ENCODE measurements at places on chromosomes 2 and 18.

GRCh38 chr2:64644458-64645382 lies 9.0 kb downstream of the SERTAD2 start:
- peak; percentile 83 for DNase-seq

DNA sequence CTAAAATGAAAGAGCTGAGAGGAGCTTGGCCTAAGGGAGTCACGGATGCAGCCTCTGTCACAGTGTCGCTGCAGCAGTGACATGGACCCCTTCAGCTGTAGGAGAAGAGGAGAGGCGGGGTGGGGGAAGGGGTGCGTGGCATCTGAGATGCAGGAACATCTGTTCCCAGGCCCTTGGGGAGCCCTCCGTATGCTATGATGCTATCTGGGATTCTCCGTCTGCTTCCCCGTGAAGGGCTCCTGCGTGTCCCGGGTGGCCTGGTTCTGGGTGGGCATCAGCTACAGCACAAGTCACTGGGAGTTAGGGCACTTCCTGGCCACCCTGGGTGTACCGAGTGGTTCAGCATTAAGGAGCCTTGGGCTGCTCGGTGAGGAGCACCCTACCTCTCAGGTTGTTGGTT lies 35.6 kb upstream of the B3GNT7 start:
- DNase-seq, result no peak

DNA sequence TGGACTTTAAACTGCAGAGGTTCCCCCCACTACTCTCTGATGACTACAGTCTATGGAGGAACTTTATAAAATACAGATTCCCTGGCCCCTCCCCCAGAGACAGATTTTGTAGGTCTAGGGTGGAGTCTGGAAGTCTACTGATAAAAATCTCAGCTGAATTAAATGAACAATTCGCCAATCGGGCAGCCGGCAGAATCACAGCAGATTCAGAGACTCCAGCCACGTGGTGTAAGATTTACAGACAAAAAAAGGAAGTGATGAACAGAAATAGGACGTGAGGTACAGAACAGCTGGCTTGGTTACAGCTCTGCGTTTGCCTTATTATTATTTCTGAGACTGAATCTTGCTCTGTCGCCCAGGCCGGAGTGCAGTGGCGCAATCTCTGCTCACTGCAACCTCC lies 21.4 kb upstream of the MTA3 start:
- no peak for DNase-seq

DNA sequence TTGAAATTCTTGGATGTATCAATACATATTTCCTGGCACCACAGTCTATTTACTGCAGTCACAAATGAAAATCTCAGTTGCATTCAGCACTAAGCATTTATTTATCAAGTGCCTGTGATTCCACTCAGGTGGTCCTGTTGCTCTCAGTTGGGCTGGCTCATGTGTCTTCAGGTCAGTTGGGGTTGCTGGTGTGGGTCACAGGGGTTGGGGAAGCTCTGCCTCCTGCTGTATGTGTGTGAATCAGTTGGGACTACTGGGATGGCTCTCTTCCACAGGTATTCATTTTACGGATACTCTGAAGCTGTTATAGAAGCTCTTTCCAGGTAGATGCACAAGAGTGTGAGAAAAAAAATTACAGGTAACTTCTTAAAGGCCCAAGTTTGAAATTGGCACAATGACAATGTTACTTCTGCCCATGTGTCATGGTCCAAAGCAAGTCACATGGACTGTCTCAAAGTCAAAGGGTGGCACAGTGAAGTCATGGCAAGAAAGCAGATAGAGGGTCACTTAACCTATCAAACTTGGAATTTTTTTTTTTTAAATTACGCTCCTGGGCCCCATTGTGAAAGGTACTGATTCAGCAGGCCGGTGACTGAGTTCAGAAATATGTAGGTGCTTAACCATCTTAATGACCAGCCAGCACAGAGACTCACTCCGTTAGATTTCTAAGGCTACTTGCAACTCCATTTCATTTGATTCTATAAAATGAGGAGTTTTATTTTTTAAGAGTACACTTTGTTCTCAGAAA lies 249.2 kb upstream of the GCFC2 start:
- no peak for DNase-seq

- peak; percentile 30 for DNase-seq
Measured at GRCh38 chr2:43648994-43649701, 12.1 kb downstream of the PLEKHH2 start.

DNA sequence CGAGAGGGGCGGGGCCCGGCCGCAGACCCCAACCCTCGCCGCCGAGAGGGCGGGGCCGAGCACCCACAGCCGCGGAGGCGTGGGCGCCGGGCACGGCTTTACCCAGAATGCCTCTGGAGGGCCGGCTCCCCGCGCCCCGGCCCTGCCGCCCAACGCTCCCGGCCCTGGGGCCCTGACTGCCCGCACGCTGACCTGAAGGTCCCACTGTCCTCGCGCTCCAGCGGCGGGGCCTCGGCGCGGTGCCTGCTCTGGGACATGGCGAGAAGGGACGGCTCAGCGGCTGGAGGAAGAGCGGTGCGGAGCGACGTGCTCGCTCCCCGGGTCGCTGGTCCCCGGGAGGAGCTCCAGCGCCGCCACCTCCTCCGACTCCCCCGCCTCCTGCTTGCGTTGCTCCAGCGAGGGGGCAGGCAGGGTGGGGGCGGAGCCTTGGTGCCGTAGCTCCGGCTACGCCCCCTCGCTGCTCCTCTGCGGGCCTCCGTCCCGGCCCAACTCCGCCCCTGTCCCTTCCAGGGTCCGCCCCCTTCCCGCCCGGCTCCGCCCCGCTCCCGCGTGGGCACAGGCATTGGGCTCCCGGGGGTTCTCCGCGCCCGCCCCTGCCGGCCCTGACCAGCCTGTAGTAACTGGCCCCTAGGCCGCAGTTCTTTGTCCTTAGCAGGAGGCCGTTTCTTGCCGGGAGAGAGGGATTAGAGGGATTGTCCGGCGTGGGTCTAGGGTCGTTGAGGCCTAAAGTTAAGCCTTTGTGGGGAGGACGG lies at the start of the genes PJVK and PRKRA:
PJVK (plus strand) TSS at position 605 of the 752 bp plus-strand sequence. CDS start 2,032 bp downstream, outside the sequence.
PRKRA (minus strand) TSS at position 402 of the 752 bp plus-strand sequence; CDS start at position 257, 145 bp downstream.
- DNase-seq, result peak; percentile 99

GRCh38 chr2:127582863-127583861 lies 47.7 kb downstream of the MYO7B start:
- DNase-seq, result no peak

GRCh38 chr2:136319237-136319636 lies 201.3 kb upstream of the CXCR4 start:
- DNase-seq, result no peak

GRCh38 chr2:156199588-156199987 lies 132.9 kb downstream of the NR4A2 start:
- no peak for DNase-seq

GRCh38 chr2:241841181-241842066 lies 17.3 kb downstream of the PDCD1 start:
- peak; percentile 17 for DNase-seq

DNA sequence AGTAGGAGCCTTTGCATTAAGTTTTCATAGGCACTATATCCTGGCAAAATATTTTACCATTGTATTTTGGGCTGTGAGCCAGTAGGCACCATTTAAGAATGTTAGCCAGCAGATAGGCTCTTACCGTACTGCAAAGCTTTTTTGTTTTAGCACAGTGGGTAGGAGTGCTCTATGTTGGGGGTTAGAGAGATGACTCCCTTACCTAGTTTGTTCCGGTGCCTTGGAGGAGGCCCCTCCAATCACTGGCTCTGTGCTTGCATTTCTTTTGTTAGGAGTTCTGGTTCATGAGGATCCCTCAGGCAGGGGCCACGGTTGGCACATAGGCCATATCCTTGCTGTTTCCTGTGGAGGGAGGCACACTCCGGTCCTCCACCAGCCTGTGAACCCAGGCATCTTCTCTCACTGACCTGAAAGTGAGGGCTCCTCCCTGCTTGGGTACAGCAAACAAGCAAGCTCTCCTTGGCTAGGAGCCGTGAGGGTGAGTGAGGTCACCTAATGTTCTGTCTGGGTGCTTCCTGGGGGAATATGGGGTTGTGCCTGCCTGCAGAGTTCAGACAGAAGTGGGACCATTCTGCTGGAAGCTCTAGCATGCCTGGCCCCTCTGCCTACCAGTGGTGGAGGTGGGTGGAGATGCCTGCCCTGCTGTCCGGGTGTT lies 29.8 kb downstream of the LTBP1 start:
- DNase-seq, result no peak

DNA sequence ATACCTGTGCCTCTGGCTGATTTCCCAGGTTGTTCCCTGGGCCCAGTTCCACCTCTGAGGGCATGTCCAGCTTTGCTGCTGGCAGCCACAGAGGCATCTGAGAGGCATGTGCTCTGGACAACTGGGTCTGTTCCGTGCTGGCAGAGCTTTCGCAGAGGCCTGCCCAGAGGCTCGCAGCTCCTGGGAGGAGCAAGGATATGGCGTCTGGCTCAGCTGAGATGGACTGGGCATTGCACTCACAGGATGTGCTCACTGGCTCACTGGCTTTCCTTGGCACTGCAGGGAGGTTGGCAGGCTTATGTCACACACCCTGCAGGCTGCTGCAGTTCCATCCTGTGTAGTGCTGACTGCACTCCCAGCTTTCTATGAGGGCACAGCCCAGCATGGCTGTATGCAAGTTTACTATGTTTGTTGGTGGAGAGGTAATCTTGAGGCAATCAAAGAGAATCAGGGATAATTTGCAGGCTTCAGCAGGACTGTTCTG lies 172.3 kb downstream of the PRKCE start:
- DNase-seq, result no peak

DNA sequence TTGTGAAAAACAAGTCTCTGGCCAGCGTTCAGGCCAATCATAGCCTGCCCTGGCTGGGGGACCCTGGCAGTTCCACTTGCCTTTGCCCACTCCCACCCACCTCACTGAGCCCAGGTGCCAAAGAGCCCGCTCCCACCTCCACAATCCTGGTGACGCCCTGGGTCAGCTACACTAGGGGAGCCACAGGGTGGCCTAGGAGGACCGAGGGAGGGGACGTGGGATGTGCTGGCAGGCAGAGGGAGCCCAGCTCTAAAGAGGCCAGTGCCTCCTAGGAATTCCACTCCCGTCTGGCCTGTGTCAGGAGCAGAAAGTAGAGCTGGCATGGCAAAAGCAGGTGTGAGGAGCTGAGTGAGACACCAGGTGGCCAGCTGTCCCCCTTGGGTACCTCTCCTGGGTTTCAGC lies 49.3 kb downstream of the TNS1 start:
- no peak for DNase-seq

DNA sequence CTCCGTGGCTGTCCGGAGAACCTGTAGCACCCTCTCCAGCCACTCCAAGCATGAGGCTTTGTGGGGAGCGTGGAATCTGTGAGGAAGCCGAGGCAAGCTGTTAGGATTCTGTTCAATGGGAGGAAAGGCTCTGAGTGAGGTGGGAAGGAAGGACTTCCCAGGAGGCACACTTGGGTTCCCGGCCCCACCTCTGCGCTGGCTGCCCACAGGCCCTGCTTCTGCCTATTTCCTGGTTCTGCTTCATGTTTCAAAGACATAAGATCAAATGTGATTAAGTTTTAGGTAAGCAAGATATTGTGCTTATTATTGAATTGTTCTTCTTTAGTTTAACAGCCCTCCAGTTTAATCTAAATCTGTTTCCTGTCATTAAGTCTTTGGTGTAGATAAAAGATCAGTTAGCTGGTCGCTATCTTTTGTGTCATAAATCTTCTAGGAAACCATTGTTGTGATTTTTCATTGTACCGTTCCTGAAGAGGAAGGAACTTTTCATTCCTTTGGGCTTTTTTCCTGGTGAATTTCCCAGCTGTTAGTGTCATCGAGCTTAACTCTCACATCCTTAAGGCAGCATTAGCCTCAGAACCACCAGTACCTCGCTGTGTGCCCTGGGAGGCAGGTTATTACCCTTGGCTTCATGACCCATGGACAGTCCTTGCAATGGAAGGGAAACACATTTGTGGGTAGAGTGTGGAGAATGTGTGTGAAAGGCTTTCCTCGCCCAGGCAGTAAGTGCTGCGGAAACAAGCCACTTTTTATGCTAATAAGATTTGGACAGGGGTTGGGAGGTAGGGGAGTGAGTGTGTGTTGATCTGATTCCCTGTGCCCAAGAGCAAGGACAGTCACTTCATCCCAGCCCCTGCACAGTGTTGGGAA lies 61.9 kb upstream of the ALPP start:
- no peak for DNase-seq

DNA sequence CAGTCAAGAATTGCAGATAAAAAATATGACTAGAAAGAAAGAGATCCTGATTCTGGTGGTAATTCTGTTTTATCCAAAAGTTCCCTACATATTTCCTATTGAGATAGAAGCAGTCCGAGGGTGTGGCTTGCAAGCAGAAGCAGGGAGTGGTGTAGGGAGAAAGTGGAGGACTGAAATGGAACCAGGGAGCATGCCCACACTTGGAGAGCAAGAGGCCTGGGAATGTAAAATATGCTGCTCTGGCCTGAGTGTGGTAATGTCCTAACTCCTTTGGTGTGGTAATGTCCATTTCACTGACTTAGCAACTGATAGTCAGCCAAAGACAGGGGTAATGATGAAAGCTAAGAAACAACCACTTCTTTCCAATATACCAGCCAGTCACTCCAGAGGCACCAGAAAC lies 30.1 kb upstream of the FMNL2 start:
- peak; percentile 38 for DNase-seq

DNA sequence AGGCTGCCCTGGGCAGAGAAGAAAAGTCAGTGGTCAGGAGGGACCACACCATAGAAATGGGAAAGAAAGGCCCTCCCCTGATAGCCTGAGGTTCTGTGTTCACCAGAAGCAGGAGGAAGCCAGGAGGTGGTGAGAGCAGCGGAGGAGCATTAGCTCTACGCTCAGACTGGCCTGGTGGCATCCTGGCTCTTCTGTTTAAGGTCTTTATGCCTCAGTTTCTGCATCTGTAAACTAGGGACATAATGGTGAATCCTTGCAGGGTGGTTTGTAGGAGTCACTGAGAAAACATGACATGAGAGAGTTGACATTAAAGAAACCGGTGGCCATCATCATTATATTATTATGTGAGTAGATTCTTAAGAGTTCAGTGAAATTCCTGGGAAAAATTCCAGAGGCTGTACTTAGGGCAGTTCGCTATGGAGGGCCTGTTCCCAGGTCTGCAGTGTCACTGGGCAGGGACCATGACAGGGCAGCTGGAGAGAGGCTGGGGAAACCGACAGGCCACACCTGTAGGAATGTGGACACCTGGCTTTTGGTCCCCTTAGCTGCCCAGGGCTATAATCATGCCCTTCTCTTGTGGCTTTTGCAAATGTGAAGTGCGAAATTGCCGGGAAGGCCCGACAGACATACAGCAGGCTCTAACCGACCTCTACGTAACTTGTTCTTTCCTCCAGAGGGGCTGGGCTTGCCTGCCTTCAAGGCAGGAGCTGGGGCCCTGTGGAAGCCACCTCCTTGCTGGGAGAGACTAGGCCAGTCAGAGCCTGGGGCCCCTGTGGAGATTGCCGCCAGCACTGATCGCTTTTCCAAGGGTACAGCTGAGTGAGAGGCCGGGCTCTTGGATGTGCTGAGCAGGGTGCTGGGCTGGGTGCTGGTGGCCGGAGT lies 31.0 kb downstream of the GLI2 start:
- no peak for DNase-seq

GRCh38 chr2:50754514-50754913 lies 277.4 kb downstream of the NRXN1 start:
- no peak for DNase-seq

All from AG08396 (cell line).